ENCODE measurements at places on chromosomes 2 and 18.

- no peak for DNase-seq
Measured at GRCh38 chr18:55124078-55124763, 165.0 kb upstream of the CCDC68 start.

GRCh38 chr2:202172439-202173211, 65.8 kb downstream of the SUMO1 start:
- no peak for DNase-seq

- DNase-seq: no peak
Measured at GRCh38 chr2:20834331-20834730, 11.4 kb upstream of the LDAH start.

GRCh38 chr2:156537141-156537540, 101.0 kb downstream of the GPD2 start:
- DNase-seq: no peak

DNA sequence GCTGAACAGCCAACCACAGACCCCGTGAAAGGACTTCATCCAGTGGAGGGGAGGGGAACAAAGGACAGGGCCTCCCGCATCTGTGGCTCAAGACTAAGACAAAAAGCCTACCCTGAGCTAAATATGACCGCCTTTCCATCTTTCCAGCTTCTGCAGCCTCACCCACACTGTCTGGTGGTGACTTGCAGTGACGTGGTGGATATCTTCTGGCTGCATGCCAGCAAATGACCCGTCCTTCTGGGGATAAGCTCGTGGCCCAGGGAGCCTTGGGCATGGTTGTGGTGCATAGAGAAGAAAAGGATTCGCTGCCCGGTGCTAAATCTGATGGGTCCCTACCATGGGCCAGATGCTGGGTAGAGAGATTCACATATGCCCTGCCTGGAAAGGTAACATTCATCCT, 8.7 kb upstream of the NGEF start:
- DNase-seq: no peak

GRCh38 chr2:215355801-215356200, 43.9 kb downstream of the ATIC start:
- no peak for DNase-seq

- DNase-seq: no peak
Measured at GRCh38 chr2:129459200-129459876, 520.1 kb upstream of the RAB6C start.

DNA sequence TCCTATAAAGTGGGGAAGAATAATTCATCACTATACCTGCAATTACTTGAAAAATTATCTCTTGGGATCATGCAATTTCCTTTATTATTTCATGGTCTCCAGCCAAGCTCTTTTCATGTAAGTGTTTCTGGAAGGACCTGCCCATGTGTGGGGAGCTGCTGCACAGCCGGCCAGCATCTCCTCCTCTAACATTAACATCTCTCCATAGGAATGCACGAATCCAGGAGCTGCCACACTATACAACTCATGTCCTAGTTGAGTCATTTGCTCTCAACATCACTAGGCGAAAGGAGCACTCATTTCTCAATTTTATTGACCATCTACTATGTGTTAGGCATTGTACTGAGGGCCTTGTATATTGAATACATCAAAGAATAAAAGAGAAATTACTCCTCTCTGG, 144.3 kb upstream of the ERBB4 start:
- DNase-seq: no peak

GRCh38 chr2:37851428-37851827, 73.7 kb upstream of the RMDN2 start:
- DNase-seq: no peak

DNA sequence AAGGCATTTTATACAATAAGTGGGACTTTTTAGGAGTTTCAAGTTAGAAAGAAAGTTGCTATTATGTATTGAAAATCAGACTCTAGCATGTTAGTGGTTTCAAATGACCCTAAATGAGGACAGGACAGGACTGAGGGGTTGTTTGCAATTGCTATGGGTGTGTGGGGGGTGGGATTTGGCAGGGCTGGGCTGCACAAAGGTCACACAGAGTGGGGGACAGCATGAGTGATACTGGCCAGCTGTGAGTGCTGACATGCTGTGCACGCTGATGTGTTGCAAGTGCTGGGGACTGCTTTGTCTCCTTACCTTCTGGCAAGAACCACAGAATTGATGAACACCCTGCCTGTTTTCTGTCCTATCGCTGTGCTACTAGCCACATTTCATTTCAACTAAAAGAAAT, 29.8 kb downstream of the RNMT start:
- DNase-seq: no peak

GRCh38 chr2:150063931-150064548, 423.4 kb downstream of the RND3 start:
- DNase-seq: no peak

DNA sequence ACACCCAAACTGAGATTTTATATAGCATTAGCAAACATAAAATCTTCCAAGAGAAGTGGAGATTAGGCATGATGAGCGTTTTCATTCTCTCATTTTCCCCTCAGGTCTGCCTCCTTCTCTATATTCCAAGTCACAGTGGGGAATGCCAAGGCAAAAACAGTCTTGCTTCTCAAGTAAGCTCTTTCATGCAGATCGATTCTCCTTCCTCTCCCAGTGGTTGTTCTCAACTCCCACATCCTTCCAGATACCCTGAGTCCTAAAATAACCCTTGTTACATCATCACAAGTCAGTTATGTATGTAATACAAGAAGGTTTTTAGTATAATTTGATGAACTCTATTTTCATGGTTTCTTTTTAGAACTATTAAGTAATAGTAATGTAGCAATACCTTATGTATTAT, 150.6 kb downstream of the TXNL1 start:
- no peak for DNase-seq

- DNase-seq: no peak
Measured at GRCh38 chr2:209387389-209387788, 36.5 kb upstream of the MAP2 start.

GRCh38 chr2:160165996-160166395, 34.1 kb downstream of the ITGB6 start:
- DNase-seq: no peak
